CD8-positive, alpha-beta memory T cell (primary cell): ENCODE measurements at places on chromosomes 13 and 19. TPM values are rescaled to one million over a fixed set of nuclear protein-coding genes. Genes with fewer than 3 reads are reported as not detected.

CAMSAP3 gene
- polyA plus RNA-seq: 0.07 TPM

DNA sequence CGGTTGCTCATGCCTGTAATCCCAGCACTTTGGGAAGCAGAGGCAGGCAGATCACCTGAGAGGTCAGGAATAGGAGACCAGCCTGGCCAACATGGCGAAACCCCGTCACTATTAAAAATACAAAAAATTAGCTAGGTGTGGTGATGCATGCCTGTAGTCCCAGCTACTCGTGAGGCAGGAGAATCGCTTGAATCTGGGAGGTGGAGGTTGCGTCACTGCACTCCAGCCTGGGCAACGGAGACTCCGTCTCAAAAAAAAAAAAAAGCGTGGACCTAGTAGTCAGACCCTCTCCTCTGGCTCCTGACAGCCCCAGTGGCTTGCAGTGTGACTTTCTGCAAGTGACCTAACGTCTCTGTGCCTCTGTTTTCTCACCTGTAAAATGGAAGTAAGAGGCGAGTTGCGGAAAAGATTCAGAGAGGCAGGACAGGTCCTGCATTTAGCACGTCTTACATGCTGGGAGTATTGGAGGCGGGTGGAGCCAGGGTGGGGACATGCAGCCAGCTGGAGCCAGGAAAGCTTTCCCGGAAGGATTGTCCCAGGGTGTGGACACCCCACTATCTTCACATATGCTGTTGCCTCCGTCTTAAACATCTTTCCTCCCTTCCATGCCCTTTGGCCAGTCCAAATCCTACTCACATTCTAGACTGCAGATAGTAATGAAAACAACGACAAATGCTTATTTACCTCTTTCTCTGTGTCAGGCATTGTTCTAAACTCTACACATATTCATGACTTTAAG is 2.9 kb downstream of the TUBB4A start:
- no peak for DNase-seq

- no peak for DNase-seq
These were observed 1624.1 kb upstream of the PRR20A start for GRCh38 chr13:55516610-55517009.

DNA sequence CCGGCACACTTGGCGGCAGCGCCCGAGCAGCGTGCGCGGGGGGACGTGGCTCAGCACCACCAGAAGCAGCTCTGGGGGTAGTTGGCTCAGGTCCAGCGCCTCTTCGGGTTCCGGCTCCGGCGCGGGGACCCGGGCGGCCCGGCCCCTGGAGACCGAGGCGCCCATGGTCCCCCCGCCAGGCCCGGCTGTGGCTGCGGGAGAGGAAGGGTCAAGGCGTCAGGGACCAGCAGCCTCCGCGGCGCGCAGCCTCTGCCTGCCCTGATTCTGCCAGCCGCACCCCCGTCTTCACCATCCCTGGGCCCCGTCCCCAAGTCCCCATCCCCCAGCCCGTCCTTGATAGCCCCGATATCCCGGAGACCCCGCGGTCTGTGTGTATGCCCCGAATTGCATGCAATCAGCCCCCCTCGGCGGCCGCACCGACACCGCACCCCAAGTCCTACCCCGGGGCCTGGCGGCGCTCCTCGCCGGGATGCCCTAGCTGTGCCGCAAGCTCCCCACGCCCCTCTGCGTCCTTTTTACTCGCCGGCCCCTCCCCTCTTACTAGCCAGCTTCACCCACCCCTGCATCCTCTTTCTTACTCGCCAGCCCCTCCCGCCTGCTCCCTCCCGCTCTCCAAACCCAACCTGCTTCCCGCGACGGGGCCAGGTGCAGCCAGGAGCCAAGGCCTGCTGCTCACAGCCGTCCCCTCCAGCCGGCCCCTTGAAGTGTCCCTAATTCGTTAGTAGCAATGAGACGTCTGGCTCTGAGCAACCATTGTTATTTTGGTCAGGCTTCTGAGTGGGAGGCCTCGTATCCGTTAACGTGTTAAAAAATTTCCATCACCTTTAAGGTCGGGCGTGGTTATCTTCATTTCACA is at the start of gene FBXO27:
TSS of gene FBXO27 (minus strand) at position 487 of the 856 bp plus-strand sequence. CDS start at position 165, 322 bp downstream.
- DNase-seq: no peak

DNA sequence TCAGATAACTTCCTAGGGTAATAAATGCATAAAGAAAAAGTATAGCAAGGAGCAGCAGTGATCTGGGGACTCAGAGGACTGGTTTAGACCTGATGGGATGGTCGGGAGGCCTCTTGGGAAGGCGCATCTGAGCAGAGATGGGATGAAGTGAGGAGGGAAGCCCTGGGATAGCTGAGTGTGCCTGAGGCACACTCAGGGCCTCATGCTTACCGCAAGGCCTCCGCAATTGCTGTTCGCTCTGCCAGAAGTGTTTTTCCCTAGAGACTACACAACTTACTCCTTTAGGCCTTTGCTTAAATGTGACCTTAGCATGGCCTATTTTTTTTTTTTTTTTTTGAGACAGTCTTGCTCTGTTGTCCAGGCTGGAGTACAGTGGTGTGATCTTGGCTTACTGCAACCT is 4.1 kb upstream of the DLL3 start:
- no peak for DNase-seq

- no peak for DNase-seq
These were observed 2.1 kb upstream of the CA11 start for GRCh38 chr19:48648134-48648533.
